ENCODE measurements at places on chromosomes 6 and 20.

DNA sequence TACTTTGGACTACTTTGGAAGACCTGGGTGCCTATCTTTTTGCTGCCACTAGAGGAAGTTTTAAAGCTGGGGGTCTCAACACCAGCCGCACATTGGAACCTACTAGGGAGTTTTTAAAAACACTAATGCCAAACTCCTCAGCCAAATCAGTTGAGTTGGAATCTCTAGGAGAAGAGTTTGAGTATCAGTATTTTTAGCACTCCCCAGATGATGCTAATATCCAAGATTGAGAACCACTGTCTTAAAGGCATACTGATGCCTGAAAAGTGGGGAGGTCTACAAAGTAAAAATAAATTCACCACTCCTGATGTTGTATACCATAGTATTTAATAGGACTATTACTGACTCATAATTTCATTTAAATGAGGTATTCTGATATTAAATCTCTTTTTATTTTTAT lies 62.9 kb upstream of the COL21A1 start:
- DNase-seq = no peak

GRCh38 chr6:140893432-140893831 lies 1239.3 kb upstream of the GJE1 start:
- no peak for DNase-seq

DNA sequence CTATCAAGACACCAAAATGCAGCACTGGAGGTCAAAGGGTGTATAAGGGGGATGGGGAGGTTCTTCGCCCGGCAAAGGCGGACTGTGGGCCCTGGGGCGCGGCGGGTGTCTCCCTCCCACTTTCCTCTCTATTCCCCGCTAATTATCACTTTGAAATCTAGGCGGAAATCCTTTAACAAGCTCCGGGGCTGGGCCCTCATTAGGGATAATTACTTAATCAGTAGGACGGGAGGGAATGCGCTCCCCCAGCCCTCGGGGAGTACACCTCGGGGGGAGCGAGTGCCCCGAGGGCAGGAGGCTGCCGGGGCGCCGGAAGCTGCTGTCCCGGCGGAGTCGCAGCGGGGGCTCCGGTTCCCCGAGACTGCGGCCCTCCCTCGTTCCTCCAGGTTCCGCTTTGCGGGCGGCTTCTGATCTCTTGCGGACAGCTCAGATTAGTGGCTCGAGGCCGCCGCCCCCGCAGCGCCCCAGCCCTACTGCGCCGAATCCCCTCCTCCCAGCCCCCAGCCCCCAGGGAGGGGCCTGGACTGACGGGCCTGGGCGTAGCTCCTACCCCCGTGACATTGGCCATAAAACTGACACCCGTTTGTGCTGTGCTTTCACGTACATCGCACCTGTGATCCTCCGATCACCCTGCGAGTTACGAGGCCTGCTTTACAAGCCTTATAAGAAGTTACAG lies 14.7 kb downstream of the MUCL3 start:
- DNase-seq = peak; percentile 8

DNA sequence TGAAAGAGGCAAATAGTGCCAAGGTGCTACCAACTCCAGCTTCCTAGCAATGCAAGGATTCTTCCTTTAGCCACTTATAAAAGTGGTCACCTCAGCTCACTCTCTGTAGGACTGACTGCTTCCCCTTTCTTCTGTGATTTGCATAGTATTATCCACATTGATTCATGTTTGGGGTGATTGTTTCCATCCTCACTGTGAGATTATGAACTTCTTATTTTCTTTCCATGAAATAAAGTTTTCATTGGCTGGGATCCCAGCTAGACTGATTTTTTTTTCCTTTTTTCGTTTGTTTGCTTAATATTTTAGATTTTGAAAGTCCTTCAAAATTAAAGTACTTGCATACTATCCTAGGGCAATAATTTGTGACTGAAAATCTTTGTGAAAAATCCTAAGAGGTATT lies 50.5 kb downstream of the EYA4 start:
- no peak for DNase-seq

DNA sequence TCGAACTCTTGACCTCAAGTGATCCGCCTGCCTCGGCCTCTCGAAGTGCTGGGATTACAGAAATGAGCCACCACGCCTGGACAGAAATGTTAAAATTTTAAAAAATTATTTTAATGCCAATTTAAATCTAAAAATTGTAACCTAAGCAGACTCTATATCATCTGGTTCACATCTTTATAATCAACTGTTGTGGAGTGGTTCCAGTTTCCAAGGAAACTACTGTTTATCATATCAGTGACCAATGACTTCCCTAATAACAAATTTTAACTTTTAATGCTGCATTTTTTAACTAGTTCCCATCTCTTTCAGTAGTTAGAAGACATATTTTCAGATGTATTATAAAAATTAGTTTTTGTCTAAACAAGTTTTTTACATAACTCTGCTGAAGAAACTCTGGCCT lies 5.2 kb upstream of the BTN3A2 start:
- DNase-seq = no peak
